CD4-positive, alpha-beta T cell treated with Interleukin-10 for 1 hour (primary cell): ENCODE measurements at places on chromosomes 13 and 19.

GRCh38 chr13:50208826-50209335, 193.6 kb downstream of the KCNRG start:
- no peak for DNase-seq

DNA sequence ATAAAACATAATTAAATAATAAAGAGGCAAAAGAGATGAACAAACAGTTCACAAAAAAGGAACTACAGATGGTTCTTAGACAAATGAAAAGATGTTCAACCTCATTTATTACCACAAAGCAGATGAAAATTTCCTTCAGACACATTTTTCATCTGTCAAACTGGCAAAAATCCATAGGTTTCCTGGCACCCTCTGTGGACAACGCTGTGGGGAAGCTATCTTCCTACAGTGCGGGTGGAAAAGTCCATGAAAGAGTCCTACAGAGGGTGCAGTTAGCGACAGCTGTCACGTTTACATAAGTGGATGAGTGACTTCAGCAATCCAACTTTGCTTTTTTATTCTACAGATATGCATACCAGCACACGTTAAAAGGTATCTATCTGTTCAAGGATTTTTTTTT, 30.3 kb upstream of the PDCD5 start:
- no peak for DNase-seq

DNA sequence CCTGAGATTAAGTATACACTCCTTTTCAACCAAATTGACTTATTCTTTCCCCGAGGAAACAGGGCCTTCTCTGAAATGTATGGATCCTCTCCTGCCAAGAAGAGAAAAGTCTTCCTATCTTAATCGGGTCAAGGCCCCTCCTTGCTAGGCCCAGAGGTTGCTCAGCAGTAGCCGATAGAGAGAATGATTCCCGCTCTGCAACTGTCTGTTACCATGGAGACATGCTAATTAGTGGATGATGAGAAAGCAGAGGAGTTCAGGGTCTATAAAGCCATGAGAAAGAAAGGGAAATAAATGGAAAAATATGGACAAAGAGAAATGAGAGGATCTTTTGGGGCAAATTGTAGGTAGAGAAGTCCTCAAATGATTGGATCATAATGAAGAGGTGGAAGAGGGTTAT, 103.5 kb downstream of the POU4F1 start:
- no peak for DNase-seq

DNA sequence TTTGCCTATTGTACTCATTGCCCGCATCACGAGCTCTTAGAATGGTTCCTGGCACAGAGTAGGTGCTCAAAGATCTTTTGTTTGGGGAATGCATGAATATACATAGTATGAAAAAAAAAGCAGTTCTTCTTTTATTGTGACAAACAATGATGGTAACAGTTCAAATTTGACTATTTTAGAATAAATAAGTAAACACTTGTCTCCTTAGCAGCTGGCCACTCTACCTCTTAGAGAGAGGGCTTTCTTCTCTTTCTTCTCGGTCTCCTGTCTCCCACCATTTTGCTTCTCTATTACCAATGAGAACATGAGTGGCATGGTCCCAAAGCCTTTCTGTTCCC, 639 bp upstream of the SLAIN1 start:
- no peak for DNase-seq

- no peak for DNase-seq
Observed at GRCh38 chr13:98508280-98508679, 68.6 kb downstream of the STK24 start.

DNA sequence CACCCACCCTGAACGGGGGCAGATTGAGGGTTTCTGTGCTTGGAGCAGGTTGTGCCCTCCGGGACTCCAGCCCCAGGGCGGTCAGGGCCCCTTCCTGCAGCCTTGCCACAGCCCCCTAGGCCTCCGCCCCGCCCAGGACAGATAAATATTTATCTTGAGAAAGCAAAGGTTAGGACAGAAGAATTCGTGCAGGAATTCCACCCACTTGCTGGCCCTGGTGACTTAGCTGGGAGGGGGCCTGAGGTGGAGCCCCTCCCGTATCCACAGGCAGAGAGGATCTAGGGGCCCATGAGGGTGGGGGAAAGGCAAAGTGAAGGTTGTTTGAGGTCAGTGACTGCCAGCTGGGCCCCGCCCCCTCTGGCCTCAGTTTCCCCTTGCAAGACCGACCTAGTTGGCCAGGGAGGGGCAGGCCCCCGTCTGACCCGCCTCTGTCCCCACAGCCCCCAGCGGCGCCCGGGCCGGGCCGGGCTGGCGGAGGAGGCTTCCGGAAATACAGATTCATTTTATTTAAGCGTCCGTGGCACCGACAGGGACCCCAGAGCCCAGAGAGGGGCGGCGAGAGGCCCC, 5.2 kb downstream of the MIDN start:
- no peak for DNase-seq

GRCh38 chr13:62450759-62451158, 1035.1 kb upstream of the PCDH20 start:
- DNase-seq = no peak

DNA sequence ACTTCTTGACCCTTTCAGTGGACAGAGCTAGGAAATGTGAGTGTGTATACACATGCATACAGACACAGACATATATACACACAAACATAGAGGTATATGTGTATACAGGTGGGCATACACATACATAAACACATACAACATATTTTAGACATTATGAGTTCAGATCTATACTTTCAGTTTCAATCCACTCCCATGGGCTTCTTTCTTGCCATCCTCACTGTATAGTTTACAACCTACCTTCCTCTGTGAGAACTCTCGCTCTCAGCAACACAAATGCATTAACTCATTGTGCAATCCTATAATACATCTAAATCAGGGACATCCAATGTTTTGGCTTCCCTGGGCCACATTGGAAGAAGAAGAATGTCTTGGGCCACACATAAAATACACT, 21.2 kb upstream of the SCEL start:
- no peak for DNase-seq

DNA sequence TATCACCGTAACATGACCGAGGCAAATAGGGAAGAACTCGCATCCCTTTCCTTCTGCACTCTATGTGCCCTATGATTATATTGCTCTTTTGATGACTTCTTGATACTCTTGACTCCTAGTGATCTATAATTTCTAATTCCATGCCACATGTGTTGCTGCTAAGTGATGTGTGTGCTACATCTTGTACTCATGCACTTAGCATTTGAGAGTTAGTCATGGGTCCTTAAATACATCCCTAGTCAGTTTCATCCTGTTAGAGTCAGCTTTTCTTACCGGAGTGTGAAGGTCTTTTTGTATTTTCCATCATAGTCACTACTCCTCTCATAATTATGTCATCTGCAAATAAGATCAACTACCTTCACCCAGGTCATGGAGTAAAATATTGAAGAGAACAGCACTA, 30.2 kb downstream of the RXFP2 start:
- no peak for DNase-seq

DNA sequence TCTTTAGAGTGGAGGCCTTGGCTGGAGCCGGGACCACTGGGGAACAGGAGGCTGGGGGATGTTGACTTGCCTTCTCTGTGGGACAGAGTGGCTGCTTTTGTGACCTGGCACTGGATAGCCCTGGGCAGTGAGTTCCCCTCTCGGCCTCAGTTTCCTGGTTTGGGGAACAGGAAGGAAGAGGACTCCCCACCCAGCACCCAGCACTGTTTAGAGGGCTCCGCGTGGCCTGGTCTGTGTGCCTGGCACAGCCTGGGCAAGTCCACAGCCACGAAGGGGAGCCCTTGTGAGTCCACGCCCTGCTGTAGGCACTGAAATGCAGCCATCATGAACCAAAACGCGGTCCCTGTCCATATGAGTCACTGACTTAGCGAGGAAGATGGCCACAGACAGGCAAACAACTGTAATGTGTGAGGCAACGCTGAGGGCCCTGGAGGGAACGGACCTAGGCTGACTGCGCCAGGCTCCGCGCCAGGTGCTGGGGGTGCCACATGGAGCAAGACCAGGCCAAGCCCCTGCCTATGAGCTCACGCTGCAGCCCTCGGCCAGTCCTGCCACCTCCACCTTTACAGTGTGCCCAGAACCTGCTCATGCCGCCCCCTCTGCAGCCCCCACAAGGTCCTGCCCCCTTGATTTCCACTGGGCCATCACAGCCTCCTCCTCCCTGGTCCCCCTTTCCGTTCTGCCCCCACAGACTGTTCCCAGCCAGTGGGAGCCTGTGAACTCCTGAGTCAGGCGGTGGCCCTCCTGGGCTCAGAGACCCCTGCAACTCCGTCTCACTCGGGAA, 35.5 kb downstream of the PAK4 start:
- DNase-seq = no peak

GRCh38 chr13:37806666-37807065, 62.9 kb downstream of the TRPC4 start:
- no peak for DNase-seq

DNA sequence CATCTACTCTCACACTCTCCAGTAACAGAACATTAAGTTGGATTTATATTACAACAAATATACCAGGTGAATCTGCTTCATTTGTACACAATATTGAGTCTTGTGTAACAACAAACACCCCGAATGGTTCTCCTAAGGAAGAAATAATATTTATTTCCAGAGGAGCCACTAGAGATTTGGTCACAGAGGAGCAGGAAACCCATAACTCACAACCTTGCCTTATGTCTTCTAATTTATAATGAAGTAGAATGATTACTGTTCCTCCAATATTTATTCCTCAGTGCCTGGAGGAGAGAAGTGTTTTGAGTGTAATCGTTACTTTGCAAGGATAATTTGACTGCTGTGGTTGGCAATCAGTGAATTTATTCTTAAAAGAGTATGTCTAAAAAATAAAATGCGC, 1243.7 kb upstream of the PCDH20 start:
- no peak for DNase-seq

DNA sequence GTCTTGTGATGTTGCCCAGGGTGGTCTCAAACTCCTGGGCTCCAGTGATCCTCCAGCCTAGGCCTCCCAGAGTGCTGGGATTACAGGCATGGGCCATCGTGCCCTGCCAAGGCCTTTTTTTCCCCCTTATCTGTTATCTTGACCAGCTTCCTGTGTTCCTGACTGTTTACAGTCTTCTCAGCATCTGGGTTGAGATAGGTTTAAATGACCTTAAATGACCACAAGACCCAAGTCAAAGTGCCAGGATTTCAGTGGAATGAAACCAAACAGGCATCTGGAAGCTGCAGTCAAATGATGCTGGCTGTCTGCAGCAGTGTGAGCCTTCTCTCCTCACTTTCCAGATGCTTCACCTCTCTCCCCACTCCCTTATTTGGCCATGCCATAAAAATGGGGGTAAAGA, 114.2 kb upstream of the CLDN10 start:
- no peak for DNase-seq

DNA sequence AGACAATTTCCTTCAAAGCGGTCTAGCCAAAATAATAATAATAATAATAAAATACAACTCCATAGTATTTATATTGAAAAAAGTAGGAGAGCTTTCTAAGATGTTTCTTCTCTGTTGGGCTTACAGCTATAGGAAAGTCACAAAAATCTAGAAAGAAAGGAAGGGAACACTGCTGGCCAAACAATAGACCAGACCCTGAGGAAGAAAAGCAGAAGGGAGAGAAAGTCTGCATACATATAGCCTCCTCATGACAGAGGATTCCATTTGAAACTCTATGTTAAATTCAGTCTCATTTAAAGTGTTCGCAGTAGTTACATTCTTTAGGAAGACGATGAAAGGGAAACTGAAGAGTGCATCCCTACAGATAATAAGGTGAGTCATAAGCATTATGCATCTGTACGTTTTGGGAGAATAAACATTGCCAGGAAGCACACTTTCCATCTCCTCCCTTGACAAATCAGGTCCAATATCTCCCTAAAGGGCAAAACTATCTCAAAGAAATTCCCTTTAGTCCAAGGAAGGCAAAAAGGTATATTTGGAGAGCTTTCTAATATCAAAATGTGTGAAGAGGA, 86.5 kb downstream of the PCDH9 start:
- DNase-seq = no peak

DNA sequence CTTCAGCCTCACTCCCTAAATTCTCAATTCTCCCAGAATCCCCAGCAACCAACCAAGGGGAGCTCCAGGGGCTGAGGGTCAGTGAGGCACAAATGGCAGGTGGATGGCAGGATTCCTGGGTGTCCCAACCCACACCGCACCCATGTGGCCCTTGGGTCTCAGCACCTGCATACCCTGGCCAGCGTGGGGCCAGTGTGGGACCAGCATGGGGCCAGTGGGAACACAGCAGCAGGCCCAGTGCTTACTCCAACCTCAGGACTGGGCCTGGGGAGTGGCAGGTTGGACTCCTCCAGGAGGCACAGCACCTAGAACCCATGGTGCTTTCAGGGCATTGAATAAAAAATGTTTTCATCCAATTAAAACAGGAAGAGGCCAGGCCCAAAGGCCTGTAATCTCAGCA, 202.0 kb downstream of the TSHZ3 start:
- DNase-seq = no peak

- DNase-seq = no peak
Observed at GRCh38 chr13:37701306-37701705, 102.7 kb upstream of the POSTN start.

DNA sequence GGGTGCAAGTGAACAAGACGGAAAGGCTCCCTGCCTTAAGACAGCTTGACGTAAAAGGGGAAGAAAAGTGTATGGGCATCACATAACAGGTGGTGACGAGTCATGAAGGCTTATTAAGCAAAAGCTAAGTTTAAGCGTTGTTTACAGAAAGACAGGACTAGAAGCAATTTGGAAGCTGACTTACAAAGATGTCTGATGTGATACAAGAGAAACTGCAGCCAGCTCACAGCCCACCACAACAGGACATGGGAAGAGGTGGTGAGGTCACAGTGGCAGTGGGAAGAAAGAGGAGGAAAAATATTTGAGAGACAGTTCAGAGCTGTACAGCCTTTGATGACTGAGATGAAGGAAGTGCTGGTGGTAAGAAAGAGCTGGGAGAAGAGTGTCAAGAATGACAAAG, 181.6 kb downstream of the KLF12 start:
- DNase-seq = no peak

DNA sequence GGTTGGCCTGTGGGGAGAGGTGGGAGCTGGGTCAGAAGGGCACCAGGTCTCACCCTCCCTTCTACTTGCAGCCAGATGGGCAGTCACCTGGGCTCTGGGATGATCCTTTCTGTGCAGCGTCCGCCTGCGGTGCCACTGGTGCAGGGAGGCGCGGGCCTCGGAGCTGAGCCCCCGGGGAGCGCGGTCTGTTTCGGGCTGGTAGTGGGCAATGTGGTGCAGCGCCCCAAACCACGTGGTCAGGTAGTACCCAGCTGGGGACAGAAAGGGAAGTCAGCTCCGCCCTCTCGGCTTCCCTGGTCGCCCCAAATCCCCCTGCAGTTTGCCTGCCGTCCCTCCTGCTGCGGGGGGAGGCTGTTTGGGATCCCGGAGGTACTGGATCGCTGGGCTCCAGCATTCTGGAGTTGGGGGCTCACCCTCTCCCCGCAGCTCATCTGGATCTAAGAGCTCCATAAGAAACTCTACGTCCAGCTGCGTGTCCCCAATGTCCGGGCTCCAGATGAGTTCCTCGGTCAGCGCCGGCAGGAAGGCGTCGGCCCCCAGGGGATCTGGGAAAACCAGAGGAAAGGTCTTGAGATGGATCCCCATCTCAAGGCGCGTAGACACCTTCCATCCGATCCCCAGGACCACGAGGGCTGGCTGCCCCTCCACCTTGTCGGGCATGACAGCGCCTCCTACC, 8.8 kb downstream of the RINL start:
- DNase-seq = peak; percentile 40

GRCh38 chr19:43768273-43769050, 12.3 kb downstream of the KCNN4 start:
- DNase-seq = no peak
